RWPE1 (cell line): ENCODE measurements at places on chromosomes 13 and 19.

DNA sequence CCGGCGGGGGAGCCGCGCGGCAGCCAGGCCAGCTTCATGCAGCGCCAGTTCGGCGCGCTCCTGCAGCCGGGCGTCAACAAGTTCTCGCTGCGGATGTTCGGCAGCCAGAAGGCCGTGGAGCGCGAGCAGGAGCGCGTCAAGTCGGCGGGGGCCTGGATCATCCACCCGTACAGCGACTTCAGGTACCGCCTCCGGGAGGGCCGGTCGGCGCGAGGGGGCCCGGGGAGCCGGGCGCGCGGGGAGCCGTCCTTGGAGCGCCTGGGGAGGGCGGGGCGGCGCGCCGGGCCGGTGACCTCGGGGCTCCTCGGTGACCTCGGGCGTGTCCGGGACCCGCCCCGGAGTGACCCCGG is 690 bp downstream of the HCN2 start:
- no peak for DNase-seq

- peak; percentile 67 for DNase-seq
Measured at GRCh38 chr19:18340190-18340989, at the start of gene PGPEP1. TSS of gene PGPEP1 (plus strand) at chr19:18340598. CDS start at chr19:18340682, 84 bp downstream.

DNA sequence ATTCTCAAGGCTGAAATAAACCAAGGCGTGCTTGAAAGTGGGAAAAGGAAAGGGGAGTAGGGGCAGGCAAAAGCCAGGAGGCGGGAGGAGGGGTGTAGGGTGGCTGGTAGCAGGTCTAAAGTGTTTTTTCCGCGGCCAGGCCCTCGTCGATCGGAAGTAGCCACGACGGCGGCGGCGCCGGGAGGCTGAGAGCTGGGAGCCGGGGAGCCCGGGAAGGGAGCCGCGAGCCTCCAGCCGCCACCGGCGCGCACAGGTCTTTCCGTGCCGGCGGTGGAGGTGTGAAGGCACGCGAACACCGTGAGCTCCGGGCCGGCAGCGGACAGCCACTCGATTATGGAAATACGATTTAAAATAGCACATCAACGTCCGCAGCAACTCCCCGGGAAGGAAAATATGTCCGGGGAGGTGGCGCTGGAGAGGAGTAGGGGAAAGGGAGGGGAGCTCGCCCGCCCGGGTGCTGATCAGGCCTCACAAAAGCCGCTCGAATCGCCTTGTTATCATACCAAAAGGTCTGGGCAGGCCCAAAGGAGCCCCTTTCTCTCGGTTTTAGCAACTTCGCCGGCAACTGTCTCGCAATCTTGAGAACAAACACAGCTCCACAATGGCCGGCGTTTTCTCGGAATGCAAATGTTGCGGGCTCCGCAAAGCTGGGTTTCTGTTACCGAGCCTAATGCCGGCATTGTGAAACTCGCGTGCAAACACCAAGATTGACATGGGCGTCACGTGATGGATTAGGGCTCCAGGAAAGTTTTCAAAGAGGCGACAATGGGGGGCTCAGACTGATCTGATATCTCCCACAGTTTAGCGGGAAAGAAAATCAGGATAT is 2.9 kb upstream of the PCDH8 start:
- peak; percentile 34 for DNase-seq

- no peak for DNase-seq
Measured at GRCh38 chr13:99862244-99862643, 109.3 kb downstream of the ZIC5 start.

DNA sequence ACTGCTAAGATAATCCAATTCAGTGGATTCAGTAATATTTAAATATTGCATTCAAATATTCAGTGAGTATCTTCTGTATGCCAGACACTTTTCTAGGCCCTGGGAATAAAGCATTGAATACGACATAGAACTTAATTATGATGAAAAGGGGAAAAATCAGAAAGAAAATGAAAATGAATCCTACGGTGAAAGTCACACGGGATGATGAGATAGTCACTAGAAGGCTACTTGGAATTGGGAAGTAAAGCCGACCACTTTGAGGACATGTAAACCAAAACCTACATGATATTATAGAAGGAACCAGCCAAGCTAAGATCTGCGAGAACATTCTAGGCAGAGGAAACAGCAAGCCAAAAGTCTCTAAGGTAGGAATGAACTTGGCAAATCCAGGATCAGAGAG is 10.1 kb downstream of the DPY19L3 start:
- DNase-seq: no peak

- no peak for DNase-seq
Measured at GRCh38 chr19:4388337-4389063, 11.8 kb downstream of the SH3GL1 start.

DNA sequence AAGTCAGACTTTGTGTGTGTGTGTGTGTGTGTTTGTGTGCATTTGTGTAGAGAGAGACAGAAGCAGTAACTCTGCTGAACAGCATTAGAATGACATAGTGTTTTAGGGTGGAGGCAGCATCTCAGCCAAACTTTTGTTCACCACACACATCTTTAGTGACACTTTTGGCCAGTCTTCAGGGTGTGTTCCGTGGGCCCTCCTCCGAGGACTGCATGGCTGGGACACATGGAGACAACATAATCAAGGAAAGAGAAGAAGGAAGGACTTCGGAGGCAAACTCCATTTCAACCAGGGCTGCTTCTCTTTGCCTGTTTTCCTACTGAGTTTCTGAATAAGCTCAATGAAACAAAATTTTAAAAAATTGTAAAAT is 205.1 kb downstream of the LHFPL6 start:
- DNase-seq: no peak

GRCh38 chr13:70896136-70896535 is 787.9 kb upstream of the KLHL1 start:
- no peak for DNase-seq

DNA sequence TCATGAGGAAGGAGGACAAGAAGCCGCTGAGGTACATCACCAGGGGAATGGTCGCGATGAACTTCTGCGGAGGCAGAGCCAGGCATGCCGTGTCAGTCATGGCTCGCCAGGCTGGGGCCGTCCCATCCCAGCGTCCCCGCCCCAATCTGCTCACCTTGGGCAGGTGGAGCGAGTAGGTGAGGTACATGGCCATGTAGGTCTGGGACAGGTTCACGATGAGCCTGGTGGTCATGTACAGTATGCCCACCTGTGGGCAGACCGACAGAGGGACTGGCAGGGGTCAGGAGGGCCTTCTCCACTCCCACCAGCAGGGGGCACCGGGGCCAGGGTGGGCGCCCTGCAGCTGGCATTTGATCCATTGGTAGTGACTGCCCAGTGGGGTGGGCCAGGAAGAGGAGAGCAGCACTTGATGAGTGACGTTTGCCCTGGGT is 8.3 kb downstream of the TEKTIP1 start:
- DNase-seq: no peak

DNA sequence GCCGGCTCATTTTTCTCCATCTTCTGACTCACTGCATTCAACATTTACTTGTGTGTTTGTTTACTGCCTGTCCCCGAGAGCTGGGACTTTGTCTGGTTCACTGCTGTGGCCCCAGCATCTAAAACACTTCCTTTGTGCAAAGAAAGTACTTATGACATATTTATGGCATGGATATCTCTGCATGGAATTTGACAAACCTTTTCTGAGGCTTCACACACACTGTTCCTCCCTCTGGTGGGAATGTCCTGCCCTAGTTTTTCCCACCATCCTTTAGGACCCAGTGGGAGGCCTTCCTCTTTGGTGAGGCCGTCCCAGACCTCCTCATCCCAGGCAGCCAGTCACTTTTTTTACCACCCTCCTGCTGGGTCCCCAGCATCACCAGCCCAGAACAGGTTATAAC is 1.4 kb upstream of the SRRM5 start:
- DNase-seq: no peak

DNA sequence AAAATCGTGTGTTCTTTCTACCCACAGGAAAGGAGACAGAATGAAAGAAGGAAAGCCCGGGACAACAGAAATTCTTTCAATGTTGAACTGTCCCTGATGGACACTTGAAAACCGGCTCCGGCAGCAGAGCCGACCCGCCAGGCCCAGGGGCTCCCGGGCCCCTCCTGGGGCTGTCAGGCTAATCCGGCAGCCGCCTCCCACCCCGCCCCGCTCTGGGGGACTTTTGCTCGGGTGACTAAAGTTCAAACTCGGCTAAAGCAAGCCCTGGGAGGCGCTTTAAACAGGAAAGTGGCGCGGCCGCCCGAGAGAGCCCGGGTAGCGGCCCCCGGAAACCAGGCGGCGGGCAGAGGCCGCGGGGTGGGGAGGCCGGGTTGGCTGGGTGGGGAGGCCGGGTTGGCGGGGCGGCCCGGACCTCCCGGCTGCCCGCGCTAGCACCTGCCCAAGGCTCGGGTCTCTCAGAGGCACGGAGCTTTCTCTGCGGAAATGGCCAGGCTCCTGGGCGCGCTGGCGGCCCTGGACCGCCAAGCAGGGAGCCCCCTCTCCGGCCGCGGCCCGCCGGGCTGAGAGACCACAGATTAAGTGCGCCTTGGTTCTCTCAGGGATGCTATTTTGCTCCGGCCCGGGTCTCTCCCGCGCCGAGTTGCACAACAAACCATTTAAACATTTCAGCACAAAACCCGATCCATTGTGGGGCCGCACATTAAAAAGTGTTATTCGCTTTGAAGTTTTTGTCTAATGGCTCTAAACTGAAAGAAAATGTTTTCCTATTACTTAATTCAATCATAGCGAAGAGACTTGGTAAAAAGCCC is 2.6 kb upstream of the GSX1 start:
- no peak for DNase-seq

DNA sequence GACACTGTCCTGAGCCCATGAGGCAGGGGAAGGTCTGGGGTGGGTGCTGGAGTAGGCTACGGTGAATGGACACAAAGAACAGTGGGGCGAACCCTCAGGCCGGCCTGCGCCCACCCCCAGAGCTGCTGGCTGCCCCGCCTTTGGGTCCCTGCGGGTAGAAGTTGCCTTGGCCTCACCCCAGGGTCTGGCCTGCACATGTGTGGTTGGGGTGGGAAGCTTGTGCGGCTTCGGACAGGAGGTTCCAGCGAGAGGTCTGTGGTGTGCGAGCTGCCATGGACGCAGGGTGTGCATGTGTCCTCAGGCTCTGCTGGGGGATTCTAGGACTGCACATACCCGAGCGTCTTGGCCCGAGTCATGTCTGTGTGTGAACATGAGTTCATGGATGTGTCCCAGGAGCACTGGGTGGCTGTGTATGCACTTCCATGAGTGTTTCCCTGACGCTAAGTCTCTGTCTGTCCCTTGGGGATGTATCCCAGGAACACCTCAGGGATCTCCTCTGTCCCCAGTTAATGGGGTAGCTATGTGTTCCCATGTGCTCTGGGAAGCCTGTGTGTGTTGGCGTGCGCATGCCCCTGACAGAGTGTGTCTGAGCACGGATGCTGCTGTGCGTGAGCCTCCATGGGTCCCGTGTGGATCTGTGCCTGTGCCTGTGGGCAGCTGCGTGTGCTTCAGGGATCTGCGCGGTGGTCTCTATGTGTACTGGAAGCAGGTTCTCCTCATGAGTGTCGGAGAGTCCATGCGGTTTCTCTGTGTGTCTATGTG is 20.8 kb upstream of the POU2F2 start:
- no peak for DNase-seq

GRCh38 chr19:49491804-49492572 is 4.2 kb upstream of the RPS11 start:
- DNase-seq: no peak

DNA sequence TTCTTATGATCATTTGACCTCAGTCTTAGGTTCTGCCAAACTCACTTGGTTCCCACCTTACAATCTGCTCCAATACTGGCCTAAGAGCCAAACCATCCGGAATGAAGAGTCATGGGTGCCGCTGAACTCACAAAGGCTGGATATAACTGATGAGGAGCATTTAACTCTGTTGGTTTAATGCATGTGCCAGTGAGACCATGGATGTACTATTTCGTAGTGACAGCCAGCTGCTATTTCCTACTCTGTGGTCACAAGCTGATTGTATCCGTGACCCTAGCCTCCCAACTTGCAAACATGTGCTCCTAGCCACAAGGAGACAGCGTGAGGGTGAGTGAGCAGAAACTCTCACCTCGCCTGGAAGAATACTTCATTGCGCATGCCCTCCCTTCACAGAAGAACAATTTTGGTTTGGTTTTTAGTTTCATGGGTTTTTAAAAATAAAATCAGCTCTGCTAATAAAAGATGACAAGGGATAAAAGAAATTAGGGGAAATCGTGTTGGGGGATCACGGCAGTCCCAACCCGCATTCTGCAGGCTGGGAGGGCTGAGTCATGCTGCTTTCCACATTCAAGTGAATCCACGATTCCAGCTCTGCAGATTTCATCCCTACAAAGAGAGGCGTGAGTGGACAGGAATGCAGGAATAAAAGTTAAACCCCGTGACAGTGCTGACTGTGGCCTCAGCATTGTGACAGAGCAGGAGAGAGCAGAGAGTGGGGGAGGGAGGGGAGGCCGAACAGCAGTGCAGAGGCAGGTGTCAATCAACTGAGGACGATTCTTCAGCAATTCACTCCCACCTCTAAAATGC is 66.8 kb upstream of the RAP2A start:
- peak; percentile 13 for DNase-seq

- no peak for DNase-seq
Measured at GRCh38 chr13:97540696-97541095, 106.7 kb downstream of the RAP2A start.

- no peak for DNase-seq
Measured at GRCh38 chr13:29817604-29818378, 32.6 kb downstream of the UBL3 start.

GRCh38 chr13:40994581-40995230 is 24.4 kb downstream of the ELF1 start:
- no peak for DNase-seq

DNA sequence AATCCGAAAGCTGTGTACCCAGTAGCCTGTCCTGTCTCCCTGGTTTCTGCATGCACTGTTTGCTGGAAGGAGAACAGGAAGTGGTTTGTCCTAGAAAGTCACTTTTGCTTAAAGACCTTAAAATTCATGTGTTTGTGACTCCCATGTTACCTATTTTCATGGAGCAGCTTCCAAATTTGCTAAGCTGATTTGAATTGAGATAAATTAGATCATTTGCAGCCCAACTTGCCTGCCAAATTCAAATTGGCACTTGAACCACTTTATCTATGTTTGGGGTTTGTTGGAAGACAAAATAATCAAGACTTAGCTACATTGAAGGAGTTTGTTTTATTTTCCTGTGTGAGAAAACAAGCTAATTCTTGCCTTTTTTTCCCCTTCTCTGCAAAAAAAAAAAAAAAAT is 532.5 kb downstream of the DIAPH3 start:
- DNase-seq: no peak

DNA sequence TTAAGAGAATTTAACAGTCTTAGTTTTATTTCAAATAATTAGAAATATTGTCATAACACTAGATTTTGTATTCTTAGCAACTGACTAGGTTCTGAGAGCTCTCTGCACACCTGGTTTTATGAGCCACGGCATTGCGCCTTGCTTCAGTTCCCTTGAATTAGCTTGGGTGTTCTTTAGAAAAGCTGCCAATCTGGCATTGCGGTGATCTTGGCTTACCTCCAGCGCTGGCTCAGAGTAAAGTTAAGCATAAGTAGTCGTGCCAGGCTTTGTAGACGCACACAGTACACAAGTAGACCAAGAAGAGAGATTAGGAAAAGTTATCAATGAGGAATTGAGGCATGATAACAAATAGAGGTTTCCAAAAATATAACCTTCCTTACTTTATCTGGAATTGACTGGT is 45.7 kb downstream of the TPP2 start:
- no peak for DNase-seq
